ENCODE measurements at places on chromosomes 7 and 10.

GRCh38 chr7:55397617-55398016 is 32.5 kb downstream of the LANCL2 start:
- peaks cover 5% of the 10 kb centered on the region for H3K36me3 ChIP-seq
- no peaks in the 10 kb centered on the region for H3K27me3 ChIP-seq
- no peaks in the 10 kb centered on the region for H3K4me1 ChIP-seq
- no peak overlapping the region for H3K27ac ChIP-seq
- H3K4me3 ChIP-seq, result no peak overlapping the region

DNA sequence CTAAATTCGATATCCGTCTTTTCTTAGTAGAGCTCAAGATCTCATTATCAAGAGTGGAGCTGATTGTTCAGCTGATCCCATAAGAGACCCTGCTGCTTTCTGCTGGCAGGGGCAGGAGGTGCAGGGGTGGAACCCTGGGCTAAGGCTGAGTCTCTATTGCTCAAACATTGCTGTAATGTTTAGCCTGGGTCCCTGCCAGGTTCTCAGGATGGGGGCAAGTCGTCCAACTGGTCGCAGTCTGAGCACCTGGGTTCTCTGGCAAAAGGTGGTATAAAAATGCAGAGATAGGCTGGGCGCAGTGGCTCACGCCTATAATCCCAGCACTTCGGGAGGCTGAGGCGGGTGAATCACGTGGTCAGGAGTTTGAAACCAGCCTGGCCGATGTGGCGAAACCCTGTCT is 62.0 kb upstream of the NRBF2 start:
- H3K4me1 ChIP-seq, result no peaks in the 10 kb centered on the region
- H3K27ac ChIP-seq, result no peak overlapping the region
- H3K27me3 ChIP-seq, result peaks cover 70% of the 10 kb centered on the region
- no peaks in the 10 kb centered on the region for H3K36me3 ChIP-seq
- no peak for DNase-seq

GRCh38 chr10:17735166-17735941 is 16.6 kb upstream of the TMEM236 start:
- DNase-seq, result no peak
- H3K4me1 ChIP-seq, result no peaks in the 10 kb centered on the region
- no peaks in the 10 kb centered on the region for H3K27me3 ChIP-seq
- H3K4me3 ChIP-seq, result no peak overlapping the region
- no peak overlapping the region for H3K27ac ChIP-seq

DNA sequence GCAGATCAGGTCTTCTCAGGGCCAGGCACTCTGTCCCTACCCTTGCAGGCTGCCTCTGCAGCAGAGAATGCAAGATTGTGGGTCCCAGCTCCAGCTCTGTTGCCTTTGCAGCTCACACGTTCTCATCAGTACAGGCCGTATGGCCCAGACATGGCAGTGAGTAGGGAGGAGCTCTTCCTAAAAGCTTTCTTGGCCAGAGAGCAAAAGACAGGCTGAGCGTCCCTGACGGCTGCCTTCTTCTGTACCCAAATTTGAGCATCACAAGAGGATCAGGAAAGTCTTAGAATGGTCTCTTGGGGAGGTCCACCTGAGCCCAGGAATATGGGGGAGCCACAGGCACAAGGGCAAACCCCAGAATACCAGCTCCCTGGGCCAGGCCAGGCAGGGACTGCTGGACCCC is 266.3 kb upstream of the ZMIZ1 start:
- DNase-seq, result no peak
- H3K4me1 ChIP-seq, result no peaks in the 10 kb centered on the region
- H3K4me3 ChIP-seq, result no peak overlapping the region
- no peaks in the 10 kb centered on the region for H3K36me3 ChIP-seq
- H3K27ac ChIP-seq, result no peak overlapping the region
- H3K27me3 ChIP-seq, result peaks cover 52% of the 10 kb centered on the region

DNA sequence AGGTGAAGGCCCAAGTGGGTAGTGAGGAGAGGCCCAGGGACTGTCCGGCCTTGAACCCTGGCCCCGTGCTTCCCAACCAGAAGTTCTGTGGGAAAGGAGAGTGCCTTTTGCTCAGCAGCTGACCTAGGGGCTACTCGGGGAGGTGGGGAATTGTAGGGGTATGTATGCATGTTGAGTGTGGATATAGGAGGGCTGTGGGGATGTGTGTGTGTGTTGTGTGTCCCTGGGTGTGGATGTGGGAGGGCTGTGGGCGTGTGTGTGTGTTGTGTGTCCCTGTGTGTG is 12.2 kb downstream of the EPHB6 start:
- peaks cover 5% of the 10 kb centered on the region for H3K36me3 ChIP-seq
- DNase-seq, result no peak
- H3K4me1 ChIP-seq, result no peaks in the 10 kb centered on the region

DNA sequence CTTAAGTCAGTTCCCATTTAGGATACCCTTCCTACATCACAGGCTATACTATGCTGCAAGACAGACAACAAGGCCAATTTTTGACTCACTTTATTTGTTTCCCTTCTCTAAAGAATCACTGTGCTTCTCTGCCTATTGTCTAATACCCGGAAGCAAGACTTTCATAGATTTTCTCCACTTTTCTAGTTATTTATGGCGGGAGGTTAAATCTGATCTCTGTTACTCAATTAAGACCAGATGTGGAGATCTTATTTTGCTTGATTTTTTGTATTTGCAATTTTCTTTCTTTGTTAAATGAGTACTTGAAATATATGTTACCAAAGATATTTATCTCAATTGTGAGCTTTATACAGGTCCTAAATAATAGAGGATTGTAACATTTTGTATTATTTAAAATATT is 511.5 kb downstream of the ATRNL1 start:
- no peak overlapping the region for H3K27ac ChIP-seq
- no peaks in the 10 kb centered on the region for H3K27me3 ChIP-seq
- no peaks in the 10 kb centered on the region for H3K36me3 ChIP-seq
- H3K4me1 ChIP-seq, result no peaks in the 10 kb centered on the region

DNA sequence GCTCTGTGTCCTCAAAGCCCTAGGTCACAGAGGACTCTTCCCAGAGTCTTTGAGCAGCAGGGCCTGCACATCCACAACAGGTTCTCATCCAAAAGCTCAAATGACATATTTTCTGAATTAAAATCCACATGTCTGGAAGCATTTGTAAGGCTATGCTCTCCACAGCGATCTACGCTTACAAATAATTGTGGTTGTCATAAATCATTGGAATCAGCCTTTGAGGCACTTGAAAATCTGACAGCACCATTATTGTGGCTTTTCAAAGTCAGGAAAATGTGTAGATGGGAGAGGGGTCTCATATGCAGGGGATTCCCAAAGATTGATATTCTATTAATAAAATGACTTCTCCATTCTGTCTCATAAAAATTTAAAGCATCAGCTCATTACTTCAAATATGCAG is 16.3 kb downstream of the GPR26 start:
- no peaks in the 10 kb centered on the region for H3K36me3 ChIP-seq
- H3K27me3 ChIP-seq, result peaks cover 22% of the 10 kb centered on the region
- DNase-seq, result no peak

DNA sequence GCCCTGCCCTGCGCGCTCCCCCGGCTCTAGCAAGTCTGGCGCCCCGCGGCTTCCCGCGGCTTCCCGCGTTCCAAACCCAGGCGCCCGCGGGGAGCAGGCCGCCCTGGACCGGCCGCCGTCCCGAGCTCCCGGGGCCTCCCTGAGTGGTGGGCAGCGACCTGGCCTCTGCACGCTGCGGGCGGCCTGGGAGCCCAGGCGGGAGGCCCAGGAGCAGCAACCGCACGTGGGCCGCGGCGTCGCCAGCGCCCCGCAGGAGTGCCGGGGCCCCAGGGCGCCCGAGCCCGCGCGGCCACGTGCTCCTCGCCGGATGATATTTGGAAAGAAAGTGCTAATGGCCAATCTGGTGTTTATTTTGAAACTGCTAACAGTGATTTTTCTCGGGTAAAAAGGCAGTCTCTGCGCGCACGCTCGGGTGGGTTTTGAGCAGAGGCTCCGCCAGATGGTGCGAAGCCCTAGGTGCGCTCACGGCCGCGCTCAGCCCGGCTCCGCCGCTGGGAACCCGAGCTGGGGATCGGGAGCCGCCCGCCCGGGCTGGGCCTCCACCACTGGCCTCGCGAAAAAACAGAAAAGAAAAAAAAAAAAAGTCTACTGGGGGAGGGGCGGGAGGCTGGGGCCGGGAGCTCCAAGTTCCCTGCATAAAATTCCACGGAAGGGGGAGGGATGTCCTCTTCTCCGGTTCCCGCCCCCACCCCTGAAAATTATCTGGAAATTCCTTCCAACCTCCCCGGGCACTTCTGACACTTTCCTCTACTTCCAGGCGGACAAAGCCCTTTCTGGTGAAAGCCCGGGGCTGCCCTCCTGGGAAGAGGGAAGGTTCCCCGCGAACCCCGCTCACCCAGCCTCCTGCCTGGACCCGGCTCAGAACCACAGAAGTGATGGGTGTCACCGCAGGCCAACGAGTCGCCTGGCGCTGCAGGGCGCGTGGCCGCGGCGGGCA is 4.3 kb downstream of the EBF3 start:
- peaks cover 16% of the 10 kb centered on the region for H3K36me3 ChIP-seq
- no peak overlapping the region for H3K27ac ChIP-seq
- H3K27me3 ChIP-seq, result peaks cover 74% of the 10 kb centered on the region
- DNase-seq, result no peak
- H3K4me1 ChIP-seq, result peaks cover 11% of the 10 kb centered on the region

DNA sequence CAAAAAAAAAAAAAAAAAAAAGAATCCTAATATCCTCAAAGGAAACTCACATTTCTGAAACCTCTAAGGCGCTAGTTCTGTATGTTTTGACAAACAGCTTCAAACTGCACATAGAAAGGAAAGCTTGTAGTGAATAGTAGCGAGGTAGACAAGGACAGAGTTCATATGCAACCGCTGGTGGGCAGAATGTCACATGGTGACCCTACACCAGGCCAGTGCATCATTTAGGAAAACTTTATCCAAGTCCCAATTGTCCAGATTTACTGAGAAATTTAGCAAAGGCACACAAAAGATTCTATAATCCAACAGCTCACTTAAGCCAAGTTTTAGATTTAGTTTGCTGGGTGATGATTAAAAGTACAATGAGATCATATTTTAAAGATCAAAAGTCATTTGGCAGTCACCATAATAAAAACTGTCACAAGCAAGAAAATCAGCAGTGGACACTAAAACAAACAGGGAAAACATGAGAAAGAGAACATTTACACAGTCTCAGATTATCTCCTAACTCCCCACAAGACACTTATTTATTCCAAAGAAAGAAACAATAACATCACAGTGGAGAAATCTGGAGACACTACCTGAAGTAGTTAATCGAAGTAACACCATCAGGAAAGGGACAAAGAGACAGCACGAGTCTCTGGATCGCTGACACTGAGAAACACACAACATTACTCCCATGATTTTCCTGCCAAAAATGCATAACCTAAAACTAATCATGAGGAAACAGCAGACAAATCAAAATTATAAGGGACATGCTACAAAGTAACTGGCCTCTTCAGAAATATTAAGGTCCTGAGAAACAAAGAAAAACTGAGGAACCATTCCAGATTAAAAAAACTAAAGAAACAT is 20.2 kb downstream of the FAM204A start:
- H3K36me3 ChIP-seq, result peaks cover 35% of the 10 kb centered on the region
- H3K4me3 ChIP-seq, result no peak overlapping the region
- no peaks in the 10 kb centered on the region for H3K4me1 ChIP-seq
- H3K27ac ChIP-seq, result no peak overlapping the region

DNA sequence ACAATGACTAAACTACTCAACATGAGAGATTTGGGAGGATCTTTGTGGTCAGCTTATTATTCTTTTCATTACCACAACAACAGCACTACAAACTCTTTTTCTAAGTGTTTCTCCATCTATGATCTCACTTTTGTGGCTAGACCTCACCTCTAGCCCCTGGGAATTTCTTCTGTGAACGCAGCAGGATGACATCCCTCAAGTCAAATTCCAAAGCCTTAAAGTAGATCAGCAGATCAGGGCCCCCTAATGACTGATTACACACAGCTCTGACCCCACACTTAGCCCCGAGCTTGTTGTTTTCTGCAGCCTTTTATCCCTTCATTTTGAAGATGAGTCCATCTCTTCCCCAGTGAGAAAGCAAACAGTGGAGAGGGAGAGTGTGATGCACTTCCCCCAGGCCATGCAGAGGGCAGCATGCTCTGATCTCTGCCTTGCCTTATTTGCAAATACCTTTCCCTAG is 27.3 kb downstream of the TFAM start:
- DNase-seq, result no peak
- H3K36me3 ChIP-seq, result no peaks in the 10 kb centered on the region
- peaks cover 24% of the 10 kb centered on the region for H3K27me3 ChIP-seq

GRCh38 chr10:22437620-22438588 is 92.6 kb downstream of the SPAG6 start:
- DNase-seq, result no peak
- no peaks in the 10 kb centered on the region for H3K27me3 ChIP-seq
- H3K4me3 ChIP-seq, result peak overlapping the region; percentile 88
- peak overlapping the region; percentile 97 for H3K27ac ChIP-seq

DNA sequence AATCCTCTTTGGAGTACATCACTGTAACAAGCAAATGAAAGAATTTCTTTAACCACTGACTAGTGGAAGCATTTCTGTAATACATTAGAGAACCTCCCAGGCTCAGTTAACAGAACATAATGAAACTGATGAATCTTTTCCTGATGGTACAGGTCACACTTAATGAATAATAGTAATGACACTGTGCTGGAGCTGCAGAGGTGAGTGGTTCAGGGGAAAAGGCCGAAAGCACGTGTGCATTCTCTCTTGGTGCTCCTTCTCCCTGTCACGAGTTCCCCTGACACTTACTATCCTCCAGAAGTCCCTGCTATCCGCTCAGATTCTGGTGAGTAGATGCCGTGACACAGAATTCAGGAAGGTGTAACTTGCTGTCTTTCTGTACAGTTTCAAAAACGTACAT is 8.0 kb downstream of the HIPK2 start:
- DNase-seq, result no peak
- H3K36me3 ChIP-seq, result peaks cover 2% of the 10 kb centered on the region
- H3K4me3 ChIP-seq, result no peak overlapping the region
- H3K27ac ChIP-seq, result no peak overlapping the region
- no peaks in the 10 kb centered on the region for H3K27me3 ChIP-seq

- H3K36me3 ChIP-seq, result no peaks in the 10 kb centered on the region
- no peaks in the 10 kb centered on the region for H3K27me3 ChIP-seq
- H3K27ac ChIP-seq, result no peak overlapping the region
Measured at GRCh38 chr10:93916257-93917063, 22.7 kb downstream of the SLC35G1 start.

DNA sequence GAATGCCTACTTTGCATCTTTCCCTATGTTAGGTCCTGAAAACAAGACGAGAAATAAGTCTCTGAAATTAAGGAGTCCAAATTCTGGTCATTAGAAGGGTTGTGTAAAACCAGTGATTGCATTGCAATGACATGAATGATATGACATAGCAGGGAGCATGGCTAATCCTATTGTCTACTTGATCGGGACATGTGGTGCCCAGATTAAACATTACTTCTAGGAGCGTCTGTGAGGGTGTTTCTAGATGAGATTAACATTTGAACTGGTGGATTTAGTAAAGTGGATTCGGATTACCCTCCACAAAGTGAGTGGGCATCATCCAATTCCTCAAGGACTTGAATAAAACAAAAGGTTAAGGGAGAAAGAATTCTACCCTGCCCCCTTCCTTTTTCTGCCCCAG is 434.9 kb upstream of the KLF6 start:
- no peak for DNase-seq
- H3K4me3 ChIP-seq, result no peak overlapping the region
- H3K4me1 ChIP-seq, result no peaks in the 10 kb centered on the region
- no peaks in the 10 kb centered on the region for H3K27me3 ChIP-seq
- H3K27ac ChIP-seq, result no peak overlapping the region
- H3K36me3 ChIP-seq, result no peaks in the 10 kb centered on the region

GRCh38 chr10:126171555-126171954 is 216.7 kb downstream of the ADAM12 start:
- no peak for DNase-seq
- H3K27me3 ChIP-seq, result no peaks in the 10 kb centered on the region
- H3K4me1 ChIP-seq, result no peaks in the 10 kb centered on the region
- no peaks in the 10 kb centered on the region for H3K36me3 ChIP-seq

All from central memory CD8-positive, alpha-beta T cell (primary cell).